ENCODE measurements at places on chromosomes 16 and 17. TPM values are rescaled to one million over a fixed set of nuclear protein-coding genes. Genes with fewer than 3 reads are reported as not detected.

The SLC47A1 gene
- total RNA-seq, result 3.1 TPM

The ZNF319 gene
- total RNA-seq, result 9.8 TPM

DNA sequence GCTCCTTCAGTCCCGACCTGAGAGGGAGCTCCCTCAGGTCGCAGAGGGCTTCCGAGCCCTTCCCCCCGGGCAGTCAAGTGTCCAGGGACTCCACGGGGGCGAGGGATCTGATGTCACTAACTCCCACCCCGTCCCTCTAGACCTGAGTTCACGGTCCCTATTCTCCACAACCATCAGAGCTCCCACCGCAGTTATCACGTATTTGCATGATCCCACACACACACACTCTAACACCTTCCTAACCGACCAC is 3.7 kb upstream of the PER1 start:
- peaks cover 18% of the 10 kb centered on the region for H3K36me3 ChIP-seq
- H3K27ac ChIP-seq, result peak overlapping the region; percentile 84
- H3K4me3 ChIP-seq, result peak overlapping the region; percentile 97
- no peaks in the 10 kb centered on the region for H3K27me3 ChIP-seq

DNA sequence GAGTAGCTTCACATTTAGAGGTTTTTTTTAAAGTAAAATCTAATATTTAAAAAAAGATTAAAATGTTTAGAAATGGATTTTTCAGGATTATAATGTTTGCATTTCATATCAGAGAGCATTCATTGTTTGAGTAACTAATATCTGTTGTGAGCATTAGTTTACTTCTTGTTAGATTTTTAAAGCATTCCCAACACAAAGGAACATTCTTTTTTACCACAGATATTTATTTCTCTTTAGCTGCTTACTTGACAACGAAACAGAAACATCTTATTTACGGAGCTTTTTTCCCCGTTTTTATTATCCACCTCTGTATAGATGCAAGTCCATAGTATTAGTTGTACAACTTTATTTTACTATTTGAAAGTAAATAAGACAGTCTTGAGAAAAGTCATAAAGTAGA is 53.0 kb downstream of the NFAT5 start:
- no peaks in the 10 kb centered on the region for H3K27me3 ChIP-seq
- H3K36me3 ChIP-seq, result peaks cover 7% of the 10 kb centered on the region
- no peaks in the 10 kb centered on the region for H3K4me1 ChIP-seq
- DNase-seq, result no peak
- no peak overlapping the region for H3K4me3 ChIP-seq

DNA sequence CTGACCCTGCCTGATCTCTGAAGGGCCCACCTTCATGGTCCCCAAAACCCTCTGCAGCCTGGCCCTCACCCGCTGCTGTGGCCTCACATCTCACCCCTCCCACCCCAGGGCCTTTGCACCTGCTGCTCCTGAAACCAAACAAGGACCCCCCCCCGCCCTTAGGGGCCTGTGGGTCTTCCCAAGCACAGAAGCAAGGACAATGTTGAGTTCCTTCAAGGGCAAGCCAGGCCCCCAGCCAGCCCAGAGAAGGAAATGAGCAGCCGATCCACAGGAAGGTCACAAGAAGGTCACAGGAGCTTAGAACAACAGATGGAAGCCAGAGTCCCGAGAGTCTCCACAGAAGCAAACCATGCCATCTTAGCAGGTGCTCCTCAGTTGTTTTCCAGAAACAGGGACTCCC is 493 bp upstream of the PDE6G start:
- no peak overlapping the region for H3K27ac ChIP-seq
- no peaks in the 10 kb centered on the region for H3K36me3 ChIP-seq
- H3K27me3 ChIP-seq, result no peaks in the 10 kb centered on the region
- H3K4me1 ChIP-seq, result peaks cover 13% of the 10 kb centered on the region
- no peak for DNase-seq

The CCL1 gene
- not detected for total RNA-seq

DNA sequence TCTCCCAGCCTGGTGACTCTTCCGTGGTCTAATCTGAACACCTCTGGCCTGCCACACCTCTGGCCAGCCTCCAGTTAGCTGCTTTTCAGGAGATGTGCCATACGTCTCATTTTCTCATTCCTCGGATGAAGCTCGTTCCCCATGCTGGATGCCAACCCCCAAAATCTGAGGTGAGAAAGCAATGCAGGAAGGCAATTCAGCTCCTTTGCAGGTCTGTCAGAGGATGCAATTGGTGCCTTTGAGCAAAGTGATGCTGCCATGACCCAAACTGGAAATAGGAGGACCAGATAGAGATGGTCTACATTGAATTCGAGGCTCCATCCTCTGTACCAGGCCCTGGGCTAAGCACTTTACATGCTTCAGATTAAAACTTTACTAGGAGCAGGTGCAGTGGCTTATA is 11.0 kb upstream of the CUEDC1 start:
- H3K27ac ChIP-seq, result no peak overlapping the region
- no peaks in the 10 kb centered on the region for H3K36me3 ChIP-seq
- no peak for DNase-seq
- H3K27me3 ChIP-seq, result no peaks in the 10 kb centered on the region

DNA sequence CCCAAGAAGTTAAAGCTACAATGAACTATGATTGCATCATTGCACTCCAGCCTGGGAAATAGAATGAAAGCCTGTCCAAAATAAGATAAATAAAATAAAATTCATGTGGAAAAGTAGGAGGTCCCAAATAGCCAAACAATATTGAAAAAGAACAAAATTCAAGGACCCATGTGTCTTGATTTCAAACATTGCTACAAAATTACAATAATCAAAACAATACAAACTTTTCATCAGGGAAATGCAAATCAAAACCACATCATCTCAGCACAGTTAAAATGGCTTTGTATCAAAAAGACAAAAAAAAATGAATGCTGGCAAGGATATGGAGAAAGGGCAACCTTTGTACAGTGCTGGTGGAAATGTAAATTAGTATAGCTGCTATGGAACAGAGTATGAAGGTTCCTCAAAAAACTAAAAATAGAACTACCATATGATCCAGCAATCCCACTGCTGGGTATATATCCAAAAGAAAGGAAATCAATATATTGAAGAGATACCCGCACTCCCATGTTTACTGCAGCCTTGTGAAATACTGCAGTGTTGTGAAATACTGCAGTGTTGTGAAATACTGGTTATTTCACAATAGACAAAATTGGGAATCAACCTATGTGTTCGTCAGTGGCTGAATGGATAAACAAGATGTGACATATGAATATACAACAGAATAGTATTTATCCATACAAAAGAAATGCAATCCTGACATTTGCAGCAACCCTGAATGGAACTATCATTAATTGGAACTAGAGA is 24.5 kb upstream of the ZNF287 start:
- H3K27ac ChIP-seq, result no peak overlapping the region
- H3K27me3 ChIP-seq, result peaks cover 4% of the 10 kb centered on the region

The PLA2G10 gene
- total RNA-seq, result 0.64 TPM

GRCh38 chr16:50563989-50564388 is 15.8 kb downstream of the NKD1 start:
- no peaks in the 10 kb centered on the region for H3K4me1 ChIP-seq
- no peak overlapping the region for H3K27ac ChIP-seq
- H3K27me3 ChIP-seq, result no peaks in the 10 kb centered on the region
- H3K36me3 ChIP-seq, result peaks cover 7% of the 10 kb centered on the region
- H3K4me3 ChIP-seq, result no peak overlapping the region
- DNase-seq, result no peak

The KRT20 gene
- not detected for total RNA-seq

The RPUSD1 gene
- 24.1 TPM for total RNA-seq

DNA sequence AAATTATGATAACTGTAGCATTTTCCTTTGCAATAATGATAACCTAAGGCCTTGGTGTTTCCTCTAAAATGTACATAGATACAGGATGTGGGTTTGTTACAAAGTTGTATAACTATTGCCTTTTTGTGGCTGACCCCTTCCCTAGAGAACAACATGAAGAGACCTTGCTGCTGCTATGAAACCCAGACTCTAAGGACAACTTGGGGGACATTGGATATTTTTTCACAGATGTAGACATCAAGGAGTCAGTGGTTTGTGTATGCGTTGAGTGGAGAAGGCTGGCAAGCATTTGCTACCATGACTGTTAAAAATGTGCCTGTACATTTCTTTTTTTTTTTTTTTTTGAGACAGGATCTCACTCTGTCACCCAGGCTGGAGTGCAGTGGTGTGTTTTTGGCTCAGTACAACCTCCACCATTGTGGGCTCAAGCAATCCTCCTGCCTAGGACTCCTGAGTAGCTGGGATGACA is 12.3 kb downstream of the HMOX2 start:
- no peak overlapping the region for H3K27ac ChIP-seq
- H3K4me3 ChIP-seq, result no peak overlapping the region
- peaks cover 14% of the 10 kb centered on the region for H3K36me3 ChIP-seq
- no peaks in the 10 kb centered on the region for H3K27me3 ChIP-seq

DNA sequence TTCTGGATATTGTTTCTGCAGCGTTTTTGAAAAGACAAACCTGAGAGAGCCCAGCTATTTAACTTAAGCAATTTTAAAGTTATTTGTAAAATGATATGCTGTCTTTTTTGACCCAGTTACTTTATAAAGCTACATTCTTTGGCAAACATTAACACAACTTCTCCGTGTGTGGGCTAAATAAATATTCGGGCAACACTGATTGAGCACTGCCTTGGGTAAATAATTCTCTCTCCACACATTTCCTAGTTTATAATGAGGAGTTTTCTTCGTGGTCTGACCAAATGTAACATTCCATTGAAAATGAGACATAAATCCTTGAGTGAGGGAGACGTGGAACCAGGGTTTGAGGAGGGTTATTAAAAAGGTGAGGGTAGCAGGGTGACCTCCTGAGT is 142.8 kb downstream of the WWOX start:
- DNase-seq, result no peak
- no peaks in the 10 kb centered on the region for H3K36me3 ChIP-seq
- H3K4me1 ChIP-seq, result peaks cover 19% of the 10 kb centered on the region
- H3K27ac ChIP-seq, result no peak overlapping the region

DNA sequence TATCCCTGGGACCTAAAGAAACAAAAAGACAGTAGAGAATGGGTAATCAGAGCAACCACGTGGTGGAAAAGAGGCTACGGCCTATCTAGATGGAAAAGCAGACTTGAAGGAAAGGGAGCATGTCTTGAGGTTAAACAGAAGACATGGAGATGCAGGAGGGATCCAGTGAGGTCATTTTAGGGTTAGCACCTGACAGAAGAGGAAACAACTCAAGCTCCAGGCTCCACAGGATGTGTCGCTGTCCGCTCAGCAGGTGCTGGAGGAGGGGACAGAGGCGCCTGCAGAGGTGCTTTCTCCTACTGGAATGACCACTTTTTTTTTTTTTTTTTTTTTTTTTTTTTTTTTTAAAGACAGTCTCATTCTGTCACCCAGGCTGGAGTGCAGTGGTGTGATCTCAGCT is 47.5 kb upstream of the CLEC3A start:
- peak; percentile 92 for DNase-seq
- no peaks in the 10 kb centered on the region for H3K27me3 ChIP-seq
- peaks cover 3% of the 10 kb centered on the region for H3K4me1 ChIP-seq
- H3K36me3 ChIP-seq, result no peaks in the 10 kb centered on the region
- no peak overlapping the region for H3K27ac ChIP-seq
- H3K4me3 ChIP-seq, result no peak overlapping the region

The NKD1 gene
- total RNA-seq, result 3.2 TPM

The CDH3 gene
- total RNA-seq, result 88.1 TPM

Data from endodermal cell (in vitro differentiated cells).